ENCODE measurements at places on chromosomes 2 and 18.

DNA sequence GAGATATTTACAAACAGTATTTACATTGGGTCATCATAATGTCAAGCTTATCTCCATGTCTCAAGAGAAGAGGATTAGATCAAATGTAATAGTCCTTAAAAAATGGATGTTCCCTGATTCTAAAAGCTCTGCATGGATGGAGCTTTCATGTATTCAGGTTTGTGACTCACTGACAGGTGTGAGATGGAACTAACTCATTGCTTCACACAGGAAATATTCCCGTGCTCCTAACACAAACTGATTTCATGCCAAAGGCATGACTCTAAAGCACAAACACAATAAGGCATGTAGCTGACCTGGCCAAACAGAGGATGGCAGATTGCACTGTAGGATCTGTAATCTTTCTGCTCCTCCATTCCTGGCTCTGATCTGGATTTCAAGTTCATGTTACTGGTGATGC lies 110.0 kb downstream of the ALK start:
- DNase-seq: no peak

DNA sequence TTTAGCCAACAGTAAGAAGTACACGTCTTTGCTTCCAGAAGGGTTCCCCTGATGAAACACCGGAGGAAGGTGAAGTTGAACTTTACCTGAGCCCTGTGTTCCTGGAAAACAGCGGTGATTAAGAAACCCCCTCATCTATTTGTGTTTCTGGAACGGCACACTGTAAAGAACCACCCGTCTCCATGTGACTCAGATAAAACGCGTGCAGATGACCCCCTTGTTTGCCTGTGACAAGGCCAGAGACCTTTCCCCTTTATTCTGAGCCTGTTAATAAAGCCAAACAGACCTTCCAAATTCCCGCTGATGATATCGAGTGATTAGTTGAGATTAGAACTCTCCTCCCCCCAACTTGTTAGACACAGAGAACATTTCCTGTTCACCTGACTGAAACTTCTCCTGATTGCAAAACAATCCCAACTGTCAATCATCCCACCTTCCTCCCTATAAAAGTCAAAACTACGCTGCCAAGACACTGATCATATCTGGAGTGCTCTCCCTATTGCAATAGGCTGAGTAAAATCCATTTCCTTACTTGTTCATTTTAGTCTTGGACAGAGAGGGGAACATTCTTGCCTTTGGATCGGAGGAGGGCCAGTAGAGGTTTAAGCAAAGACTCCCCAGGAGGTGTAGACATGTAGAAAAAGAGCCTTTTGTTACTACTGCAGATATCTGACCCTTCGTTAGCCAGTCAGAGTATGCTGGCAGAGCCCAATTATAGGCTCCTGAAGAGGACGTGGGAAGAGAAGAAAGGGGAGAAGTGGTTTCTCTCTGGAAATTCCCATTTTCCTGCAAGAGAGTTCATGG lies 914 bp upstream of the IWS1 start:
- DNase-seq: no peak

GRCh38 chr2:6392354-6392753 lies 473.4 kb downstream of the CMPK2 start:
- no peak for DNase-seq

GRCh38 chr2:169980001-169980400 lies 152.7 kb downstream of the UBR3 start:
- no peak for DNase-seq

DNA sequence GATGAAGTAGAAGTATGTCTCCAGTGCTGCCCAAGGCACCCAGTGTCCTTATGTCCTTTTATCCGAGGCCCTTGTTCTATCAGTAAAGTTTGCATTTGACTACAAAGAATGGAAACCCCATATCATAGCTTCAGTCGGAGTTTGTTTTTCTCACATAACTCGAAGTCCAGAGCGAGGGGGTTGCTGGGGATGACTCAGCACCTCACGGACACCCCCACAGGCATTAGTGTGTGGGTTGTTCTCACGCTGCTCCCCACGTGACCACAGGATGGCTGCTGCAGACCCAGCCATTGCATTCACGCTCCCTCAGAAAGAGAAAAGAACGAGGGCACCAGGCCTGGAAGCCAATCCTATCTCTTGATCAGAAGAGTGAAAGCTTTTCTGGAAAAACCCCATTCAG lies 27.8 kb downstream of the SALL3 start:
- no peak for DNase-seq

- no peak for DNase-seq
Measured at GRCh38 chr2:174572556-174572955, 25.0 kb downstream of the WIPF1 start.

GRCh38 chr2:181258720-181259119 lies 198.5 kb upstream of the ITGA4 start:
- DNase-seq: no peak

- no peak for DNase-seq
Measured at GRCh38 chr2:8544171-8544785, 137.6 kb upstream of the ID2 start.

GRCh38 chr2:236168110-236169080 lies at the start of gene GBX2:
TSS of gene GBX2 (minus strand) at chr2:236168386. CDS start at chr2:236167971, 415 bp downstream.
- DNase-seq: no peak

GRCh38 chr18:36143391-36143790 lies 13.7 kb downstream of the ELP2 start:
- no peak for DNase-seq

DNA sequence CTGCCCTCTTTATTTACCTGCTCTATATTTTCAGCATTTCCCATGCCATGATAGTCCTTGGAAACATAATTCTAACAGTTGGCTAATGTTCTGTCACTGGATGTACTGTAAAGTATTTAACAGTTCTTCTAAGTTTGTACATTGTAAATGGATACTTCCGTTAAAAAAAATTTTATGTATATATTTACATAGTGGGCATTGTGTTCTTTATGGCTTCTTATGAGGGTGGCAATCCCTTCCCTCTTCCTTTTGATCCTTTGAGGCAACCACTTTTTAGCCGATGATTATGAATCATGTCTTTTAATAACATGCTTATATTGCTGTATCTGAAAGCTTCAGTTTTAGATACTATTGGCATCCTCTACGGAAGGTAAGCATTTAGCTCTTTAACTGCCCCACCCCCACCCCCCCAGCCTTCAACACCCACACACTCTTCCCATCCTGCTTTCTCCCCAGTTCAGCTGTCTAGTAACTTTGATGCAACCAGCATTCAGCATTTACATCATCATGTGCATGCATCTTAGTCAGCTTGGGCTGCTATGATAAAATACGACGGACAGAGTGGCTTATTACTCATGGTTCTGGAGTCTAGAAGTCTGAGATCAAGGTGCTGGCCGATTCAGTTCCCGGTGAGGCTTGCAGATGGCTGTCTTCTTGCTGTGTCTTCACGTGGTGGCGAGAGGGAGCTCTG lies 21.0 kb upstream of the EDAR start:
- no peak for DNase-seq

GRCh38 chr2:80499095-80499494 lies 194.5 kb upstream of the LRRTM1 start:
- DNase-seq: no peak

DNA sequence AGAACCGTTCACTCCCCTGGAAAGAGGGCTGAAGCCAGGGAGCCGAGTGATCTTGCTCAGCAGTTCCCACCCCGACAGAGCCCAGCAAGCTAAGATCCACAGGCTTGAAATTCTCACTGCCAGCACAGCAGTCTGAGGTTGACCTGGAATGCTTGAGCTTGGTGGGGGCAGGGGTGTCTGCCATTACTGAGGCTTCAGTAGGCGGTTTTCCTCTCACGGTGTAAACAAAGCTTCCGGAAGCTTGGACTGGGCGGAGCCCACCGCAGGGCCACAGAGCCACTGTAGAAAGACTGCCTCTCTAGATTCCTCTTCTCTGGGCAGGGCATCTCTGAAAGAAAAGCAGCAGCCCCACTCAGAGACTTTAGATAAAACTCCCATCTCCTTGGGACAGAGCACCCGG lies 180.8 kb downstream of the WDR7 start:
- DNase-seq: no peak

DNA sequence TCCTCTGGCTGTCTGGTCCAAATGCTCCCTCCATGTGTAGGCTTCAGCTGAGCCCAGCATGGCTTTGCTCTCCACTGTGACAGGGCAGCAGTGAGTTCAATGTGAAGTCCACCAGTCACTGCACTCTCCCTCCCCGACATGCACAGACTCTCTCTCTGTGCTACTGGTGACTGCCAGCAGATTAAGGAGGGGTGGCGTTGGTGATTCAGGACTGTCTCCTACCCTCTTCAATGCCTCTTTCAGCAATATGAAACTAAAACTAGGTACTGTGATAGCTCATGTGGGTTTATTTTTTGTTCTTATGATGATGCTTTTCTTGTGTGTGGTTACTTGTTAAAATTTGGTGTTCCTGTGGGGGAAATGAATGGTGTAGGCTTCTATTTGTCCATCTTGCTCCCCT lies 201.0 kb upstream of the RBMS1 start:
- DNase-seq: no peak

- no peak for DNase-seq
Measured at GRCh38 chr2:11042841-11043240, 112.4 kb upstream of the SLC66A3 start.

GRCh38 chr18:45519411-45520280 lies 95.6 kb upstream of the SLC14A2 start:
- DNase-seq: no peak

DNA sequence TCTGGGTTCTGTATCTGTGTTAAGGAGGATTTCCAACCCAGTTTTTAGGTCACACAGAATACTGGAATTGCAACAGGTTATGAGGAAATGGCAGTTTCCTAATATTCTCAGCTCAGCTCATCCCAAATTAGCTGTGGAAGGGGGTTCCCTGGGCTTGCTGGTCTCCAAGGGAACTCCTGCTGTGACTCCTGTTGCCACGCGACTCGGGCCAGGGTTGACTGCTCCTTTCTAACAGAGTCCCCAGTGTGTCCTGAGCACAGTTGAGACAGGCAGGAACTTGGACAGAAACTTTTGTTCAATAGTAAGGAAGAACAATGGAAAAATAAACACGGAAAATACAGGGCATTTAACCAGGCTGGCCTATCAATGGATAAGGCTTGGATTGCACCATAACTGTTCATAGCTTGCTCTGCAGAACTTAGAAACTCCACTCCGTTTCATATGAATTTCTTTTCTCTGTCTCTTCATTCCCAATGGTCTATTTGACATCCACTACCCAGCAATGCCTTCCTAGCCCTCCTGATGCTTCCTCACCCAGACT lies 3.8 kb upstream of the ROCK2 start:
- DNase-seq: no peak

DNA sequence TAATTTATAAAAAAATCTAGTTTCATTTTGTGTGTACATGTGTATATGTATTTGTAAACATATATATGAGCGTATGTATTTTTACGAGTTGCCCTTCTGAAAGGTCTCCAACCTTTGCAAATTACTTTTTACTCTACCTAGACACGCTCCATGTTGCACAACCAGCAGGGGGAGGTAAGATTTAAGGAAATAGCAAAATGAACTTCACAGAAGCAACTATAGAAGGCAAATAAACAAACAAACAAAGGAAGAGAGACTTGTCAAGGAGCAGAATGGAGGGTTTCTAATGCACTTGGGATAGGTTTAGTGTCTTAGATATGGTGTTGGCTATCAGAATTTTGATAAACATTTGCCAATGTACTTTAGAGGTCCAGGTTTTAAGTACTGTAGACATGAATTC lies 820.5 kb upstream of the POU3F3 start:
- DNase-seq: no peak

GRCh38 chr2:99984799-99985515 lies 157.4 kb downstream of the AFF3 start:
- DNase-seq: no peak

- no peak for DNase-seq
Measured at GRCh38 chr18:38695559-38696280, 1130.1 kb upstream of the CELF4 start.

DNA sequence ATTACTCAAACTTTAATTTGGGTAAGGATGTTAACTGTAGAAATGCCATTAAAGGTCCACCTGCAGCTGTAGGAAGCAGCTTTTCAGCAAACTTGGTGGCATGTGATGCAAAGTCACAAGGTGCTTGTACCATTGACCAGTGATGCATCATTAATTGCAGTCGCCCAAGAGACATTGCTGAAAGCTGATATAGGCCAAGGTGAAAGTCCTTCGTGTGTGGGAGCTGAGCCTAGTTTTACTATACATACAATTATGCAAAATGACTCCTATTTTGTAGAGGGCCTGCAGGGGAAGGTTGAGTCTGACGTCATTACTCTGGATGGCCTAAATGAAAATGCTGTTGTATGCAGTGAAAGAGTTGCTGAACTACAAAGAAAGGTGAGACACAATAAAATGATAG lies 40.5 kb downstream of the ALMS1 start:
- no peak for DNase-seq

DNA sequence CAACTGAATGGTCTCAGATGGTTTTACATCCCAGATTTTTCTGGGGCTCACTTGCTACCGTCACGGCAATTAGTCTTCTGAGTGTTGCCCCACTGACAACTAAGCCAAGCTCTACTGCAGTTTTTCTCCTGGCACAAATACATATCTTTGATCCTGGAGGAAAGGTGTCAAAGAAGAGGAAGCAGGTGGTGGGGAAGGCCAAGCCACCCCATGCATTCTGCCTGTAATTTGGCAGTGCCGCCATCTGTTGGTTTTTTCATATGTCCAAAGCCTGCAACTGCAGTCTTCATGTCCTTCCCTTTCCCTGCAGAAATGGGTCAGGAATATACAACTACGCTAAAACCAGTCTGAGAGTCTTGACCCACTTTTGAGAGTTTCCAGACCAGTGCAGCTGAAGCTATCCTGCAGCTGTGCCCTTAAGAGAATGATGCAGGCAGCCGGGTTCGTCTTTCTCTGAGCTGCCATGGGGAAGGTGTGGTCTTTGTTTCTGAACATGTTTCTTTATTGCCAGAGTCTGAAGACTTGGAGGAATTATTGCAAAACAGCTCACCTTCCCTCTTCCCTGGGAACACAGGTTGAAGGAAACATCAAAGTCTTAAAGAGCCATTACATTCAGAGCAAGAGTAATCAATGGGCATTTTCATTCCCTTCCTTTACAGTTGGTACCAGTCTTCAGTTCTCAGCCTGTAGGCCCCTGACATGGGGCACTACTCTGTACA lies 71.8 kb upstream of the ATL2 start:
- no peak for DNase-seq

DNA sequence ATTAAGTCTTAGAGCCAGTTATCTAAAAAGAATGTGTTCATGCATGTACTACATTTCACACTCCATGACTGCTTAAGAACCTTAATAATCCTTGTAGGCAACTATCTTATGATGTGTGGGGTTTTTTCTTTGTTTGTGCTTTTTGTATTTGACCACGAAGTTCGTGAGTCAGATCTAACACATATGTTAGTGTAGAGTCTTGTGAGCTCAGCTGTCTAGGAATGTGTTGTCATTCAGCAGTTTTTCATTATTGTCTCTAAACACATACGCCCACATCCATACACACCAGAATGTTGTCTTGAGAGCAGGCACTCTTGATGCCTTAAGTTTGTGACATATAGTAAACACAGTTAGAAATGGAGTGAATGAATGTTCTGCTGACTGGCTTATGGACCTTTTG lies 38.4 kb downstream of the CAB39 start:
- DNase-seq: no peak

DNA sequence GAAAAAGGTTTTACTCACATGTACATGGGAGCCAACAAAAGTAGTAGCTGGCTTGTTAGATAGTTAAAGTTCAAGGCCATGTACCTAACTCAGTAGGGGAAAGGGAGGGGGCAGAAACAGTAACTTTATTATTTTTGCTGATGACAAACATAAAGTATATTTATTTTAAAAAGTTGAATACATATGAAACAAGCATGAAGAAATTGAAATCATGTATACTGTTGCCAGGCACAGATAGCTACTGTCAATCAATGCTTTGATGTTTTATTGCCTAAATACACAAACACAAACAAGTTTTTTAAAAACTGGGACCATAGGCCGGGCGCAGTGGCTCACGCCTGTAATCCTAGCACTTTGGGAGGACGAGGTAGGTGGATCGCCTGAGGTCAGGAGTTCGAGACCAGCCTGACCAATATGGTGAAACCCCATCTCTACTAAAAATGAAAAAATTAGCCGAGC lies 7.6 kb upstream of the PSD4 start:
- DNase-seq: no peak

Data from stimulated activated CD4-positive, alpha-beta T cell treated with anti-CD3 and anti-CD28 coated beads, Interleukin-1b, Interleukin-23, amount 100 ng/mL, for 4 hours (primary cell).